ENCODE measurements at places on chromosomes 3 and 15.
A peak's percentile ranks its signal among the peaks of the same experiment; 100 is the strongest.

DNA sequence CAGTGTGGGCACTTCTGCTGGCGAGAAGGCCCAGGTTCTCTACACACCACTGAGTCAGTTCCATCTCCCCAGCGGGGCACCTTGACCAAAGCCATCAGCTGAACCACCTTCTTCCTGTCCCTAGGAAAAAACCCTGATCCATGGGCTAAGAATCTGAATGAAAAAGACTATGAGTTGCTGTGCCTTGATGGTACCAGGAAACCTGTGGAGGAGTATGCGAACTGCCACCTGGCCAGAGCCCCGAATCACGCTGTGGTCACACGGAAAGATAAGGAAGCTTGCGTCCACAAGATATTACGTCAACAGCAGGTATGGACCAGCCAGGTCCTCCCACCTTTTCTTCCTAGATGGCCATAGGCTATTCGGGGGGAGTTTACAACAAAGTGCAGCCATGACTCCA is 29.1 kb downstream of the TF start:
- no peak for DNase-seq

GRCh38 chr3:110686701-110687100 is 384.9 kb upstream of the NECTIN3 start:
- no peak for DNase-seq

DNA sequence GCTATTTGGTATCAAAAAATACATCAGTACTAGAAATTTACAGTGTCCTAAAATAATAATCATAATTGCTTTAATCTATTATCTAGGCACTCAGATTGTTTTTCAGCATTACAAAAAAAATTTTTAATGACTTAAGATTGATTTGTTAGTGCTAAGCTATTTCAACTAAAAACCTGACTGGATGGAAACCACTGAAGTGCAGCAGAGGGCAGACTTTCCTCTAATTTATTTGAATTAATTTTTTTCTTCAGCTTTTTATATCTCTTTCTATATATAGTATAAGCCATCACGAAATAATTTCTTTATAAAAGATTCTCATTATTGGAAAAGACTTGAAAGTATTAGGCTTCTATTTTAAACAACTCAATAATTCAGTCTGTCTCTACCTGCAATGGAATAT is 131.4 kb downstream of the IQCH start:
- DNase-seq = no peak

GRCh38 chr15:60787837-60788691 is 309.1 kb upstream of the ICE2 start:
- DNase-seq = no peak

GRCh38 chr3:31891876-31892455 is 89.1 kb downstream of the OSBPL10 start:
- no peak for DNase-seq

- no peak for DNase-seq
These were observed 8.6 kb upstream of the STX19 start for GRCh38 chr3:94036909-94037507.

- no peak for DNase-seq
These were observed 378.0 kb downstream of the LSAMP start for GRCh38 chr3:116067326-116067725.

DNA sequence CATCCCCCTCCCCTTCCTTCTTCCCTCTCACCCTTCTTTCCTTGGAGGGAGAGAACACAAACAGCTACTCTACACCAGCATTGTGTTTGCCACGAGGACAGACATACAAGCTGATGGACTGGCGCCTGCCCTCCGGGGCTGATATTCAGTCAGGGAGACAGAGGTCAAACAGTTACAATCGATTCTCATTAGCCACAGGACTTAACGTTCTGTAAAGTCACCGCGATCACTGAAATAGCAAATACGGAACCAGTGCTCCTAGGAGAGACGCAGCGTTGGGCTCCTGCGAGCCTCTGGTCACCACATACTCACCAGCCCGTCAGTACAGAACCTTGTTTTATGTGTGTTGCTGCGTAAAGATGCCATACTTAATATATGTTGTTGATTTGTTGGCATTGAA is 108.8 kb downstream of the LRRK1 start:
- peak; percentile 30 for DNase-seq

GRCh38 chr3:43180694-43181093 is 74.8 kb upstream of the POMGNT2 start:
- no peak for DNase-seq

GRCh38 chr15:82839136-82839535 is 29.7 kb downstream of the WHAMM start:
- DNase-seq = no peak

GRCh38 chr3:1079662-1080061 is 13.2 kb upstream of the CNTN6 start:
- no peak for DNase-seq

DNA sequence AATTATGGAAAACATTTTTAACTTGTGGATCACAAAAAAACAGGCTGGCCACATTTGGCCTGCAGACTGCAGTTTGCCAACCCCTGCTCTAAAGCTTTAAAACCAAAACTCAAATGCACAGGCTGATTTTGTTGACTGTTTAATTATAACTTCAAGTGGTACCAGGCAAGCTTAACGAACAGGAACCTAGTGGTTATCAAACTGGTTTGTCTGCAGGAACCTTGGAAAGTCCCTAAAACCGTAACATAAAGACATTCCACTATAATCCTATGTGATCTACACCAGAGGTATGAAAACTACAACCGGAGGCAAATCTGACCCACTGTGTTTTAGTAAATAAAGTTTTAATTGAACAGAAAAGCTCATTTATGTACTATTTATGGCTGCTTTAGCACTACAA is 52.4 kb downstream of the TBL1XR1 start:
- DNase-seq = no peak

DNA sequence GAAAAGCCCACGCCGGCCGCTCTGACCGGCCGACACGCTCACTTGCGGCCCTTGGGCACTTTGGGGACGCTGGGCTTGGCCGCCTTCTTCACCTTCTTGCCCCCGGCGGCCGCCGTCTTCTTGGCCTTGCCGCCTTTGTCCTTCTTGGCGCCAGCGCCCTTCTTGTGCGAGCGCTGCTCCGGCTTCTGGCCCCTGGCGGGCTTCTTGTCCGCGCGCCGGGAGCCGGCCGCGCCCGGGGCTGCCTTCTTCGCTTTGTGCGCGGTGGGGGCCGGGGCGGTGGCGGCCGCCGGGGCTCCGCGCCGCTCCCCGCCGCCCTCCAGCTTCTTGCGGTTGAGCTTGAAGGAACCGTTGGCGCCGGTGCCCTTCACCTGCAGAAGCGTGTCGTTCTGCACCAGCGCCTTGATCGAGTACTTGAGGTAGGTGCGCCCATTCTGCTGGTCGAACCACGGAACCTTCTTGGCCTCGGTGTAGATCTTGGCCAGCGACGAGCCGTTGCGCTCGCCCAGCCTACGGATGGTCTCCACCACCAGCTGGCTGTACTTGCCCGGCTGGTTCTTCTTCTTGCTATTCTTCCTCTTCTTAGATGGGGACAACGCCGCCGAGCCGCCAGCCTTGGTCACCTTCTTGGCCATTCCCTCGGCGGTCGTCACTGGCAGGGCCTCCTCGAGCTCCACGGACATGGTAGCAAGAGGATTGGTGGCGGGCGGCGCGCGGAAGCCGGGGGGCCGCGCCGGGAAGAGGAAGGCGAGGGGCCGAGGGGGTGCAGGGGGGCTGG is 36.7 kb downstream of the HMCES start:
- peak; percentile 69 for DNase-seq

DNA sequence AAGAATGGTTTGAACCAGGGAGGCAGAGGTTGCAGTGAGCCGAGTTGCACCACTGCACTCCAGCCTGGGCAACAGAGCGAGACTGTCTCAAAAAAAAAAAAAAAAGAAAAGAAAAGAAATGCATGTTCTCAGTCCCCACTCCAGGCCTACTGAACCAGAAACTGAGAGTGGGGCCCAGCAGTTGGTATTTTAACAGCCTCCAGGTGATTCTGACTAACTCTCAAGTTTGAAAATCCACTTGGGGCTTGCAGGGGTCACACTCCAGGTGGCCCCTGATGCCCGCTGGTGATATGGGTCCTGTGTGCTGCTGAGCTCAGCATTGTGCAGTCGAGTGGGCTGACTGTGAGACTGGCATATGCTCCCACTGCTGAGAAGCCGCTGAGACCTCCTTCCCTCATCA is 133.7 kb upstream of the C2CD4B start:
- no peak for DNase-seq

DNA sequence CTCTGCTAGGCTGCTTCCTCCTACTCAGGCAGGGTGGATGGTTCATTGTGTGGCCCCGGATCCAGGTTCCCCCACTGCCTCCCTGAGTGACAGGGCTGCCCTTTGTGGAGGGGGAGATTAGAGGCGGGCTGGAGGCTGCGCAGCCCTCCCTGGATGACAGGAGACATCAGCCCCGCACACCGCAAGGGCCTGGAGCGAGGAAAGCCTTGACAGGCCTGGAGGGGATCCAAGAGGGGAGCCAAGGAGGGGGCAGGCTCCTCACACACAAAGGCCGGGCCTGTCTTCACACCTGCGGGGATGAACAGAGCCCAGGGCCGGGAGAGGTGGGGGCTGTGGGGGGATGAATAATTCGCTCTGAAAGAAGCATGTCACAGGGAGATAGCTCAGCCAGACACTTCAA is 72.9 kb downstream of the RPN1 start:
- no peak for DNase-seq

DNA sequence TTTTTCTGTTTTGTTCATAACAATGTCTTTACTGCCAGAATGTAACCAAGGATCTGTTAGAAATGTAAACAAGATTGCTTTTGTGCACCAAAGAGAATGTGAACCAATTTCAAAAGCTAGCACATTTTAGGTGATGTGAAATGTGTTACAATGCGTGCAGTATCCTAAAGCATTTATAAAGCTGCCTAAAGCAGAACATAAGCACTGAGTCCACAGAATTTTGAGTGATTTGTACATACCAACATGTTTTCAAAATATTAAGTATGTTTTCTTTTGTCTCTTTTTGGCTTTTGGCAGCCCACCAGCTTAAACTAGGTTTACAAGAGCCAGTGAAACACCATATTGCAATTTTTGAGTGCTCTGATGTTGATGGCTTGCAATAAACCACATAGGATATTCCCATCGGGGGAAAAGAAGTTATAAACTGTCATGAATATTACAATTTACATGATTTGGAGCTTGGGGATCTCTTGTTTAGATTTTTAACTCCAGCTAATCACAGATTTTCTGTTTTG is 364.0 kb downstream of the ZIC1 start:
- no peak for DNase-seq

GRCh38 chr15:29062626-29063025 is 176.9 kb downstream of the APBA2 start:
- no peak for DNase-seq

DNA sequence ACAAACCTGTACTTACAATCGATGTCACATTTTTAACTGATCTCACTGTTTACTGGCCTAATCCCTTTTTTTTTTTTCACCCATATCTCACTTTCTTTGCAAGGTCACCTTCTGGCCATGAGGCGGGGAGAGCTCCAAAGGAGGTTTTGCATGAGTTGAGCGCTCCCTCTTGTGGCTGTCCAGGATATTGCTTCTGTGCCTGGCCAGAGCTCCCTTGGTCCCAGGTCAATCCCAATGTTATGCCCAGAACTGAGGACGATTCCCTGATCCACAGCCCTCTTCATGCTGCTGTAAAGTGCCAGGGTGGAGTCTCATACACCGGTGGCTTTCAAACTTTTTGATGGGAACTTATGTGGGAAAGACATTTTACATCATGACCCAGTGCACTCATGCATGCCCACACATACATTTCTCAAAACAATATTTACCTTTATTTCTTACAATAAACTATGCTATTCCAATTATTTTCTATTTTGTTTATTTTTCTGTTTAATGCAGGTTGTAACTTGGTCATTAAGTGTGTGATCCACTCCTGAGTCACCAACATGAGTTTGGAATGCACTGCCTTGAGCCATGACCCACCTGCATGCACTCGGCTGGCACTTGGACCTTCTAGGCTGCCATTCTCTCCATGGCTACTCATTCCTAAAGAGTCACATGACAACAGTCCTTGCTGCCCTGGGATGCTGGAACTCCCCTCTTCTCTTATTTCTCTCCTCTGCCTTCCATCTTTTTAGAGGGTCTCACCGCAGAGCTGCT is 9.6 kb upstream of the SST start:
- DNase-seq = peak; percentile 75

DNA sequence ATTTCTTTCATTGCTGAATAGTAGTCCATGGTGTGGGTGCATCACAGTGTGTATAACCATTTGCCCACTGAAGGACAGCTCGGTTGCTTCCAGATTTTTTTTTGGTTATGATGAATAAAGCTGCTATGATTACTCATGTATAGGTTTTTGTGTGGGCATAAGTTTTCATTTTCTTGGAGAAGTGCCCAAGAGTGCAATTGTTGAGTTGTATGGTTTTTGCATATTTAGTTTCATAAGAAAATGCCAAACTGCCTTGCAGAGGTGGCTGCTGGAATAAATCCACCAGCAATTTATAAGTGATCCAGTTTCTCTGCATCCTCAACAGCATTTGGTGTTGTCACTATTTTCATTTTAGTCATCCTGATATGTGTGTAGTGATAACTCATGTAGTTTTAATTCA is 8.4 kb upstream of the SPESP1 start:
- no peak for DNase-seq

- DNase-seq = no peak
These were observed 85.8 kb downstream of the THBS1 start for GRCh38 chr15:39666677-39667076.

- DNase-seq = no peak
These were observed 362.1 kb upstream of the ARRDC4 start for GRCh38 chr15:97598353-97598798.

GRCh38 chr3:162370141-162370540 is 873.5 kb downstream of the OTOL1 start:
- no peak for DNase-seq

DNA sequence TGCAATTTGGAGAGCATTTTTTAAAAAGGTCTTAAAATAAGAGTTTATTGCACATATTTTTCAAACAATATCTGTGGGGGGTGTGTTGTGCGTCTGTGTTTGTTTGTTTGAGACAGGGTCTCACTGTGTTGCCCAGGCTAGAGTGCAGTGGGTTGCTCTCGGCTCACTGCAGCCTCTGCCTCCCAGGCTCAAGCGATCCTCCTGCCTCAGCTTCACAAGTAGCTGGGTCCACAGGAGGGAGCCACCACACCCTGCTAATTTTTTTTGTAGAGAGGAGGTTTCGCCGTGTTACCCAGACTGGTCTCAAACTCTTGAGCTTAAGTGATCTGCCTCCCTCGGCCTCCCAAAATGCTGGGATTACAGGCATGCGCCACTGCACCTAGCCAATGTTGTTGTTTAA is 2.7 kb downstream of the MLF1 start:
- DNase-seq = no peak

DNA sequence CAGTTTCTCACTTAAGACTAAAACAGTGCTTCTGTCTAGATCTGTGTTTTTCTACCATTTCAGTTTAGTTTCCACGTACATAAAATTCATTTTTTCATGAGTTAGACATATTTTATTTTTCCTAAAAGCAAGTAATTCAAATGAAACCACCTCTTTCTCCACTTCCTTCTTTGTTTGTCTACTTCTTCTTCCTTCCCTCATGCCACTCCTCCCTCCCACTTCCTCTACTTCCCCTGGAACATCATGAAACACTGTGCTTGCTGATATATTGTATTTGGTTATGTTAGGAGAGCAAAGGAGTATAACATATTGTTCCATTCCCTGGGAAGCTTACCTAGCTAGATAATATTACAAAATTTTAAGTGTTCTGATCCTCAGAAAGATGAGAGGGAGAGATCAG is 36.7 kb upstream of the GOLGA8B start:
- DNase-seq = no peak

All from right forelimb (tissue), 1 donor.